ENCODE measurements at places on chromosomes 12 and 14.

GRCh38 chr12:66080791-66081190 is 49.8 kb downstream of the LLPH start:
- no peak for DNase-seq

DNA sequence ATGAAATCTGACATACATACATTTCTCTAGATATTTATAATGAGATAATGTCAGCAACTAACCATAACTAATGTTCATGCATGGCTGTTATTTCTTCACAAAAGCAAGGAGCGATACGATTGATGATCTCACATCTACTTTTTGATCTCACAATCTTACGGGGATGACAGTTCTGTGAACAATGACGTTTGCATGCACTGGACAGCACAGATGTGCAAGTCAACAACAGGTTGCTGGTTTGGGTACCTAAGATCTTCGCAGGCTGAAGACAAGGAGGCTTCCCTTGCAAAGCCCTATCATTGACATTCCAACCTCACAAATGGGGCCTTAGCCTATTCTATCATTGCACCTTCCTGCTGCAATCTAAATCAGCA is 53.6 kb downstream of the C12orf42 start:
- no peak for DNase-seq

DNA sequence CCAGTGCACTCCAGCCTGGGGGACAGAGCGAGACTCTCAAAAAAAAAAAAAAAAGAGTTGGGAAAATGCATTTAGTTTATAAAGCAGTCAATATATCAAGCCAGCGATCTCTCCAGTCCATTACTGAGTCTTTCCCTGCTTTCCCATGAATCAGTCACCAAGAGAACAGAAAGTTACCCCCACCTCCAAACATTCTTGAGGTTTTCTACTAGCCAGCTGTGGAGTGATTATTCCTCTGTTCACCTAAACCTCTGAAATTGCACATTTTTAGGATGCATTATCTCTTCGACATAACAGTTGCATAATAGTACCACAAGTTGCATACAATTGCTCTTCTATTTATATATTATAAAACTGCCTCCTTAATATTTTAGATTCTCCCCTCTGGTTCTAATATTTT is 134.8 kb upstream of the DIO3 start:
- DNase-seq, result no peak

- DNase-seq, result no peak
Measured at GRCh38 chr14:53640695-53641094, 315.9 kb downstream of the BMP4 start.

GRCh38 chr12:45833401-45833800 is 103.9 kb downstream of the ARID2 start:
- no peak for DNase-seq

DNA sequence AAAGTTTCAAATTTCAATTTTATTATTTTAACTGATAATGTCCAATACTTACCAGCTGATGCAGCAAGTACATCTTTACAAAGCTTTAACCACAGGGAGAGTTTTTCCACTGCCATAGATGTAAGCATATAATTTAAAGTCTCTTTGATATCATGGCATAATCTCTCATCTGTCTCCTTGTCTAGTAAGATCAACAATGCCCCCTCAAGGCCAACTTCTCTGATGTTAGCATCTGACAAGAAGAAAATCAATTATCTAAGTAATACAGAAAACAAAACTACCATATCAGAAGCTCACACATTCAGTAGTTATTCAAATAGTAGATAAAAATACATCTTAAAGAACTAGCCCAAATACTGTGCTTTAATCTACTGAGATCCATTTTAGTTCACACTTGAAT is 94.2 kb downstream of the HEATR5A start:
- DNase-seq, result no peak

DNA sequence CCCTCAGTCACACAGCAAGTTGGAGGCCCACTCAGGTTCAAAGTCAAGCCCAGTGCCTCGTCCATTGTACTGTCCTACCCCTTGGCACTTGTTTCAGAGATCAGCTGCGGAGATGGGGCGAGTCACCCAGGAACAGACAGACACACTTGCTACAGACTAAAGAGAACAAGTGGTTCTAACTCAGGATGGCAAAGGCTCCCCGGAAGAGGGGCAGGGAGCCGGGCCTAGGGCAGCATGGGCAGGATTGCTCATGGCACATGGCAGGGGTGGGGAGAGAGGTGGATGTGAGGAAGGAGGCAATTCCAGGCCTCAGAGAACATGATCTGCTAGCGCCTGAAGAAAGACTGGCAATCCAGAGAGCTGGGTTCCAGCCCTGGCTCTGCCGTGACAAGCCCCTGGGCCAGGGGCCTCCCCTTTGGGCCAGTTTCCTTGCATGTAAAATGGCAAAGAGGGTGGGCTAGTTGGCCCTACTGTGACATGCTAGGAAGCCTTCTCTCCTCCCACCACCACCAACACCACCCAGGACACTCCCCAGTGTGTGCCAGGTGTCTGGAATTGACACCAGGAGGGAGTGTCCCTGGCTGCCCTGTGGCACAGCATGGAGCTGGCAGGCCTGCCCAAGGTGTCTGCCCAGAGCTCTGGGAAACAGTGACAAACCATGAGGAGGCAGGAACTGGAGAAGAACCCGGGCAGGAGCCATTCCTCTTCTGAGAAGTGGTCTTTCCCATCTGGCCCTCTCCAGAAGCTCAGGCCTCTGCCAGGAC is 24.0 kb upstream of the IRF2BPL start:
- DNase-seq, result no peak

- peak; percentile 36 for DNase-seq
Measured at GRCh38 chr12:130026608-130027176, 122.9 kb upstream of the TMEM132D start.

DNA sequence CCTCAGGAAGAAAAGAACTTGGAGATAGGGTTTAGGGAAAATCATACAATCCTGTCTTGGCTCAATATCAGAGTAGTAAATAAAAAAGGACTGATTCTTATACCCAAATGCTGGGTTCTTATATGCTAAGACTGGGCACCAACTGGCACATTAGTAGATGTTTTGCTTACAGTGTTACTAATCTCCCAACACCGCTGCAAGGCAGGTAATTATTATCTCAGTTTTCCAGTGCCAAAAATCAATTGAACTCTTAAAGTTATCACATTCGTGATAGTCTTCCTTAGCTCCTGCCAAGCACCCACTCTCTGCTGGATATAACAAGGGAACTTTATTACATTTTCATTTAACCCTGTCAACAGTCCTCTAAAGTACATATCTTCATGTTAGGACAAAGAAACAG is 25.0 kb upstream of the HIGD1C start:
- no peak for DNase-seq

DNA sequence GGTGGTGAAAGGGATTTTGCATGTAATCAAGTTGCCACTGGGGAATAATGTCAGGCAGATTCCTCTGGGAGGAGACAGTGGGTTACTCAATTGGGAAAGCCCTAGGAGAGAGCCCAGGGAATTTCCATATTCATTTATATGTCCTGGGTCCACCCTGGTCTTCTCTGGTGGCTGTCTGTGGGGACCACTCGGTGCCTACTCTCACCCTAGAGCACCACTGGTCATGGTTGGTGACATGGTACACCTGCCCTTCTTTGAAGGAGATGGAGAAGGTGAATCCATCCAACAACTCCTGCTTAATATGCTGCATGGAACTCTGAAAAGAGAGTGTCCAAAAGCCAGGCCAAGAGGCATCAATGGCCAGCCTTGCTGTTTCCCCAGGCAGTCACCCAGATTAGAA is 12.8 kb upstream of the RERG start:
- no peak for DNase-seq

DNA sequence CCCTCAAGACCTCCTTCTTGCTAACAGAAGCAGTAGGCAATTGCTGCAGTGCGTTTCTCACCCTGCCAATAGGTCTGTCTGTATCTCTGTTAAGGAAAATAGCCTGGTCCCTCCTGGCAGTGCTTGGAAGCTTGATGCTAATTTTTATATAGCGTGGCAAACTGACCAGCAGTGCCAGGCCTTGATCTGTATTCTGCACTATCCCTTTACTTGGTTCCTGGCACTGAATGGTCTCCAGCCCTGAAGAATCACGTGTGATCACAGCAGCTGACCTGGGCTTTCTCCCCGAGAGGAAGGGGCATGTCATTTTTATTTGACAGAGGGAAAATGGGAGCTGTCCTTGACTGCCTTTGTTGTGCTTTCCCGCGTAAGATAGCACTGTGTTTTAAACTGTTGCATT is 48.7 kb upstream of the TRAF3 start:
- DNase-seq, result no peak

GRCh38 chr12:106855221-106855758 is 80.8 kb downstream of the RIC8B start:
- DNase-seq, result no peak

GRCh38 chr14:38357557-38357956 is 101.7 kb upstream of the CLEC14A start:
- no peak for DNase-seq

GRCh38 chr12:51942501-51943000 is 8.9 kb upstream of the ACVR1B start:
- DNase-seq, result no peak

GRCh38 chr12:132476421-132476820 is 13.5 kb upstream of the FBRSL1 start:
- no peak for DNase-seq

DNA sequence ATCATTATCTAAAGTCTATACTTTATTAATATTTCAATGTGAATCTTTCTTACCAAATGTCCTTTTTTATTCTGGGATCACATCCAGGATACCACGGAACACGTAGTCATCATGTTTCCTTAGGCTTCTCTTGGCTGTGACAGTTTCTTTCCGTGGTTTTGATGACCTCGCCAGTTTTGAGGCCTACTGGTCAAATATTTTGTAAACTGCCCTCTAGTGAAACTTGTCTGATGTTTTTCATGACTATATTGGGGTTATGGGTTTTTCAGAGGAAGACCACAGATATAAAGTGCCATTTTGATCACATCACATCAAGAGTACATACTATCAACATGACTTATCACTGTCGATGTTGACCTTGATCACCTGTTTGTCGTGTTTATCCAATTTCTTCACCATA is 14.1 kb upstream of the SERPINA6 start:
- DNase-seq, result no peak

- DNase-seq, result no peak
Measured at GRCh38 chr14:71538938-71539649, 393.1 kb upstream of the RGS6 start.

DNA sequence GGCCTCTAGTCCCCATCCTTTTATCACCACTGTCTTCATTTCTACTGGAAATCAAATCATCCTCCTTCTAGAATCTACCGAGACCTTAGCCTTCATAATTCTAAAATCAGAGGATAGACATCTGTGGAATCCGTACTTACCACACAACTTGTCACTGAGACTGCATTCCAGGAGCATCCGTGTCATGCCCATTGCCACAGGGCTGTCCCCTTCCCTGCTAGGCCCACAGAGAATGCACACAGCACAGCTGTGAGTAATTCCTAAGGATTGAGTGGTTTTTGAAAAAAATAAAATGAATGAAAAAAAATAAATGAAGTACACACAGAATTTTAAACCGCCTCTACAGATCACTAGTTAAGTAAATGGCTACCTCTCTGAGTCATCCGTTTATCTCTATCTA is 21.0 kb upstream of the MAGOHB start:
- no peak for DNase-seq

DNA sequence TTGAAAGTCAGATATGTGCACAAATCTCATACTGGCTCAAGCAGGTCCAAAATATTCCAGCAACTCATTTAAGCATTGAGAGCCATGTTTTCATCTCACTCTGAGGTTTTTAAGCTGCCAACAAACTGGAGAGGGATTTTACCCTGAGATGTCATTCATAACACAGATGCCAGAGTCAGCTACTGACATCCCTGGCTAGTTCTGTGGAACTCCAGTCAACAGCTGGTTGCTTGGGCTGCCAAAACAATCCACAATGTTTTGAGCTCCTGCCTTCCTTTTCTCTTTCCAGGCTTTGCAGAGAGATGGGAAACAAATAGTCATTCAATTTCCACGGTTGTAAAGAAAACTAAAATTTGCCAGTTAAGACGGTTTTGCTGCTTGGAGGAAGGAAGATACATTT is 621.2 kb upstream of the FBXO33 start:
- no peak for DNase-seq

- DNase-seq, result no peak
Measured at GRCh38 chr12:105878964-105879363, 259.8 kb downstream of the NUAK1 start.

- DNase-seq, result no peak
Measured at GRCh38 chr12:118346895-118347294, 25.8 kb downstream of the TAOK3 start.

DNA sequence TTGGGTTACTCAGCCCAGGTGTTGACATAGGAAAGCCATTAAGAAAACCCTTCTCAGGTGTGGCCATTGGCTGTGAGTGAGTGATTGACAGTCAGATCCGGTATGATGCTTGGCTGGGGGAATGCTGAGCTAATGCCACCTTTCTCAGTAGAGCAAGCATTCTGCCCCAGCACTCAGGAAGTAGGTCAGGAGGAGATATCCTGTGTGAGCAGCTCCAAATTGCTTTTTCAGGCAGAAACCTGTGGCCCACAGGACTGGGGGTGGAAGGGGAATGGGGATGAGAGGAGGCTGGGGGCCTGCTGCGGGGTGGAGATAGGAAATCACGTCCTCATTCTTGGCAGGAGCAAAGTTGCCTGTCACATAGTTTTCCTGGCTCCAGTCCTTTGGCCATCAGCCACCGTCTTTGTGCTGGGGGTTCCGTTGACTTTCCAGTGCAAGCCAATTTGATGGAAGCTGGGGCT is 55.7 kb downstream of the NINJ2 start:
- DNase-seq, result no peak

- no peak for DNase-seq
Measured at GRCh38 chr14:71651228-71651627, 281.0 kb upstream of the RGS6 start.

- DNase-seq, result no peak
Measured at GRCh38 chr14:81946375-81946774, 412.7 kb upstream of the SEL1L start.

- DNase-seq, result no peak
Measured at GRCh38 chr12:66119229-66119869, 11.2 kb downstream of the LLPH start.

DNA sequence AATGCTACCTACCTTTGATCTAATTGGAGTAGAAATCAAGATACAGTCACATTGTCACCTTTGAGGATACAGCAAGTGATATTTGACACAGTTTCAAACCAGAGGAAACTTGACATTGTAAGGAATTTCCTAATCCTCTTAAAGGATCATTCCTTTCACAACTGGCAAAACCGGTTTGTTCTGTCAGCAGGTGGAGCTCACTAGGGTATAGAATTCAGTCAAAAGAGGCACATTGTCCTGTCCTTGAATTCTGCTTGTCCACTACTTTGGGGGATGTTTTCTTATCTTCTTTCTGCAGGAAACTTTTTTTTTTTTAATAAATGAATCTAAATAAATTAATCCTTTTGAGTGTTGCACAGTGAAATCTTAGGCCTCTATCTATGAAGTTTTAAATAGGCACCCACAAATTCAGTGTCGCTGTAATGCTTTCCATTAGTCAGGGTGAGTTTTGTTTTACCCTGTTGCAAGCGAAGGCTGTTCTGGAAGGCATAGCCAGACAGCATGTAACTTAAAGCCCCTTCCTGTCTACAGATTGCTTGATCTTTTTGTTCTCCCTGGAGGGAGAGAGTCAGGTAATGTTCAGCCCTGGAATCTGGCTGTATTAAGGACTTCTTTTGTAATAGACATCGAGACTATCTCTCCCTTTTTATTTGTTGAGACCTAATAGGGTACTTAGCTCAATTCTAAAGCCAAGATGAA is 285.0 kb upstream of the RGS6 start:
- DNase-seq, result no peak
